ENCODE measurements at places on chromosomes 4 and X. TPM values are rescaled to one million over a fixed set of nuclear protein-coding genes. Genes with fewer than 3 reads are reported as not detected.

Gene VCX
- total RNA-seq: not detected

Gene CABS1
- total RNA-seq: not detected

Gene IL2
- not detected for total RNA-seq

Gene NDST4
- not detected for total RNA-seq

Gene TLR1
- 2.7 TPM for total RNA-seq

Gene FATE1
- total RNA-seq: not detected

Gene EVC2
- total RNA-seq: 1.8 TPM

Gene MAGEC3
- total RNA-seq: not detected
